SIG-M5 (cell line): ENCODE measurements at places on chromosomes 3 and 15.

DNA sequence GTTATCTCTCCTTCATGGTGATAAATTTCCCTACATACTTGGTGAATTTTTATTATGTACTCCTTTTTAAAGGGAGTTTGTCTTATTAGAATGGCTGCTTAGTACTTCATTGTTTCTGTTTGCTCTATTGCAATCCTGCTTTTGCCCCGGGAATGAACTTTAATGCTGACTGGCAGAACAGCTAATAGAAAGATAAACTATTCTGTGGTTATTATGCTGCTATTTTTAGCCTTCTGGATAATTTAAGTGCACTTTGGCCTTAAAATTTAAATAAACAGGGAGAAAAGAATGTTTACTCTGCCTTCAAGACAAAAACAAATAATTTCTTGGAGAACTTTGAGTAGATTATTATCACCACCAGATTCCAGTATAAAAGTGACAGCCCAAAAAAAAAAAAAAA is 413.8 kb upstream of the CCDC54 start:
- DNase-seq, result no peak

- DNase-seq, result no peak
These were observed 989 bp downstream of the GNB4 start for GRCh38 chr3:179450261-179450701.

GRCh38 chr15:63554337-63554927 is 42.8 kb upstream of the FBXL22 start:
- DNase-seq, result no peak

- no peak for DNase-seq
These were observed 20.5 kb downstream of the EID1 start for GRCh38 chr15:48898446-48898845.

DNA sequence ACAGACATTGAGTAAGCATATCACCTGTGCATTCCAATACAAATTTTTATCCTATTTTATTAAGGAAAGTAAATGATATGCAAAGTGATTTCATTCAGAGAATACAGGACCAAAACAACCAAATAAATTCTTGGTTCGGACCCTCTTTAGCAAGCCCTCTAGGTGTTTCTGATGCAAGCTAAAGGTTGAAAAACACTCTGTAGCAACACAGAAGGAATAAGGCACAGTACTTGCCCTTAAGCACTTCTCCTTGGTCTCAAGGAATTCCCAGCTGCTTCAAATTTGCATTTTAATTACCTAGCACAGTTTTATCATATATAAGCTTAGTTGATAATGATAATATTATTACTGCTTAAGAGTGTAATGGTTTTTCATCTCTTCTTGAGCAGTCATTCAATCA is 288.4 kb downstream of the KCNH8 start:
- no peak for DNase-seq

GRCh38 chr3:60746695-60747416 is 504.4 kb downstream of the FHIT start:
- no peak for DNase-seq

- no peak for DNase-seq
These were observed 939.4 kb downstream of the MCTP2 start for GRCh38 chr15:95170561-95171380.

- no peak for DNase-seq
These were observed 191.6 kb downstream of the GAP43 start for GRCh38 chr3:115814778-115815380.

DNA sequence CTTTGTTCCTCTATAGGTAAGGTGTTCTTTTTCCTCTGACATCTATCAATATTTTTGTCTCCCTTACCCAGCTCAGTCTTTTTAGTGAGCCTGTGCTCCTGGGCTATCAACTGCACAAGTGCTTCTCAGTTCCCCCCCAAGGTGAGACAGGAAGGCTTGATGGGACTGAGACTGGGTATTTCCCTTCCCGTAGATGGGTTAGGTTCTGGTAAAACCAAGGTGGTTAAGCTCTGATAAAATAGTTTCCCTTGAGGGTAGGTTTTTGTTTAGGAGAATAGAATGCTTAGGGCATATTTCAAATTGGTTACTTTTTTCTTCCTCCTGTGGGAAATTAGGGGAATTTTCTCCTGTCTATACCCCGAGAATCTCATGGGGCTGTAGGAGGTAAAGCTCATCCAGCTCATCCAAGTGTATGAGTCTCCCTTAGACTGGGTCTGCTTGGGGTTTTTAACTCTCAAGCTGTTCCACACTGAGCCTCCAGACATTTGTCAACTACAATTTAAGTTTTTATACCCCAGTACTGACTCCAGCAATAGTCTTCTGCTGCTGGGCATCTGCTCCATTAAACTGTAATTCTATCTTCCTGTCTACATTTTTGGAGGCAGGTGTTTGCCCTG is 44.9 kb downstream of the OXSR1 start:
- DNase-seq, result no peak

- no peak for DNase-seq
These were observed 184.6 kb upstream of the AGTR1 start for GRCh38 chr3:148513096-148513543.

GRCh38 chr3:162096874-162097273 is 600.3 kb downstream of the OTOL1 start:
- DNase-seq, result no peak

DNA sequence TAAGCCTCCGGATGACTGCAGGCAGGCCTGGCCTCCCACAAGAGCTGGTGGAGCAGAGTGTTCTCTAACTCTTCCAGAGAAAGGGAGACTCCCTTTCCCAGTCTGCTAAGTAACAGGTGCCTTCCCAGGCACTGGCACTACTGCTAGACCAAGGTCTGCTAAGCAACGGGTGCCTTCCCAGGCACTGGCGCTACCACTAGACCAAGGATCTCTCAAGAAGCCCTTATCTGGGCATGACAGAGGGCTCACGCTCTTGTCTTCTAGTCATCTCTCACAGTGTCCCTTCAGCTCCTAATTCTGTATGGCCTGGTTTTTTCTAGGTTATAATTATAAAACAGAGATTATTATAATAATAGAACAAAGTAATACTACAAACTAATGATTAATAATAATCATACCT is 27.8 kb downstream of the MYL3 start:
- no peak for DNase-seq

DNA sequence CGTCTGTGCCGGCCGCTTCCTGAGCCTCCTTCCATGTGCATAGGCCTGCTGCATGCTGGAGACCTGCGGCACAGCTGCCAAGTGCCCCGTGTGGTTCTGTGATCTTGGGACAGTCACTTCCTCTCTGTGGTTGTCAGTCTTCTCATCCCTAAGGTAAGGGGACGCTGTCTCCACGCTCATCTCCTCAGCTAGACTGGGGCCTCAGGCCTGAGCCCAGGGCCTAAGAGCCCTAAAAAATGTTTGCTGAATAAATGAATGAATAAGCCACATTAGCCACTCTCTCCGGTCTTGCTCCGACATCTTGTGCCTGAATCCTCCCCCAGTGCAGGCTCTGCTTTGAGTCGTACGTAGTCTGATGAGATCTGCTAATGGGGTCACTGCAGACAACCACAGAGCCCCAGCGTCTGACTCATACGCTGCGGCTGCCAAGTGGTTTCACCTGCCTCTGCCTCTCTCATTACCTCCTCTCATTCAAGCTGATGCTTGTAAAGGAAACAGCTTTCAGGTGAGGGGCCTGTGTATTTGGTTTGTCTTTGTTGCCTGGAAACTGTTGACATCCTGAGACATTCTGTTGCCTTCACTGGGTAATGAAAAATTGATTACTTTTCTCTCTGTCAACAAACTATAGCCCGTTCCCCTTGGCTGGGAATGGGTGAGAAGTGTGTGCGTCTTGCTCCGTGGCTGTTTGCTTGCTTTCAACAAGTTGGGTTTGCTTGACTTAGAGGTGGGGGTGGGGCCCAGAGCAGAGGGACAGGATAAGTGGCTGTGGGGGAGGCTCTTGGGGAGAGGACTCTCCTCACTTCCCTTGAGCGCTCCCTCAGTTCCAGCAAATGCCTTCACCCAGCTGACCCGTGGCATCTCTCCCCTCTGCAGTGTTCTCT is 15.9 kb downstream of the RPLP1 start:
- no peak for DNase-seq

- DNase-seq, result no peak
These were observed 235.2 kb downstream of the GABRB3 start for GRCh38 chr15:26537663-26538062.
